Right lobe of liver (tissue), 6 donors: ENCODE measurements at places on chromosomes 5 and 9.

DNA sequence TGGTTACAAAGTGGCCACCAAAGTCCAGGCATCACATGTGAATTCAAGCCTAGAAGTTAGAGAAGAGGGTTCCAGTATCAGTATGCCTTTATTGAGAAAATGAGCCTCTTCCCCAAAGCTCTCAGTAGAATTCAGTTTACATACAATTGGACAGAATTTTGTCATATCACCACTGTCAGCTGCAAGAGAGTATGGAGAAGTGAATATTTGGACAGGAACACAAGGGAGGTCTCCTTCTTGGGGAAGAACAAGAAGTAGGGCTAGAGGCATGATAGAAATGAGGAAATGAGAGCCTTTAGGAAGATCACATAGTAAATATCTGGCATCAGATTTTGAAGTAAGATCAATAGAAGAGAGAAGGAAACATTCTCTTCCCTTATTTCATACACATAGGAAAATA lies 27.8 kb upstream of the VLDLR start:
- no peak for DNase-seq

DNA sequence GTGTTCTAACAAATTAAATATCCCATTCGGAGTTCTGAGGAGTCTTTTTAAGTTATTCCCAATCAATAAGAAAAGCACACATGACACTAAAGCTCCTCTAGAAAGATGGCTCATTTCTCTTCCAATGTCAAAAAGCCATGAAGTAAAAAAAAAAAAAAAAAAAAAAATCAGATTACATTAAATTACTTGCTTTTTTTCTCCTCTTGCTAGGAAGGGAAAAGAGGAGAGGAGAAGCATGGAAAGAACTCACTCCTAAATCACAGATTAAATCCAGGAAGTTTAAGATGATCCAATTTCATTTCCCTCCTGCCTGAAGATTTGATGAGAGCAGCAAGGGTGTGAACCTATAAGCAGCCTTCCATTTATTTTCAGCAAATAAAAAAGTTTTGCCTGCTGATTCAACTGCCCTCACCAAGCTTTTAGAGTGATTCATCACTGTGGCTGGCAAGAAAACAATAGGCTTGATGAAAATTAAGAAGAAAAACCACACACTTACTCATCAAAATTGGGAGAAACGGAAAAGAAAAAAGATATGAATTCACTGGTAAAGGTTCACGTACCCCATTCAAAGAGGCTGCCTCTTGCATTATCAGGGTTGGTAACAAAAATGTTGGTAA lies 19.7 kb downstream of the MYO10 start:
- no peak for DNase-seq

GRCh38 chr9:104866191-104866590 lies 61.8 kb downstream of the ABCA1 start:
- no peak for DNase-seq

GRCh38 chr9:70549926-70550325 lies 135.5 kb upstream of the KLF9 start:
- DNase-seq, result no peak

DNA sequence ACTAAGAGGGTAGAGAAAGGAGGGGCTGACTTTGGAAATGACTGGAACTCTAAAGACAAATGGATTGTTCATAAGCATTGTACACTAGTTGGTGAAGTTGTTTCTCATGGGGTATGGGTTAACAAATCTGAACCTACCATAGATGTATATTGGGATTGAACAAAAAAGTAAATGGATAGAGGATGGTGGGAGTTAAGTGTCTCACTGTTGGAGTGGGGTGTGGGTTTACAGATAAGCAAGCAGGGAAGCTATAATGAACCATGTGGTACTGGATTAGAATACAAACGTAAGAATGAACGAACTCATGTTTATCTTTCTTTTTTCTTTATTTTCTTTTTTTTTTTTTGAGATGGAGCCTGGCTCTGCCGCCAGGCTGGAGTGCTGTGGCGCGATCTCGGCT lies 17.8 kb downstream of the GNG10 start:
- DNase-seq, result no peak
